ENCODE measurements at places on chromosomes 2 and 18. TPM values are rescaled to one million over a fixed set of nuclear protein-coding genes. Genes with fewer than 3 reads are reported as not detected.

The CWC22 gene
- total RNA-seq = 12.4 TPM

The BOK gene
- total RNA-seq = 36.0 TPM

The GPR45 gene
- total RNA-seq = not detected

The RGPD8 gene
- 16.8 TPM for total RNA-seq

The SATB2 gene
- 9.9 TPM for total RNA-seq

The TMEM17 gene
- 3.7 TPM for total RNA-seq

The CNTNAP5 gene
- total RNA-seq = not detected

The PLGLB1 gene
- 0.38 TPM for total RNA-seq

The IL36A gene
- not detected for total RNA-seq

The C2orf66 gene
- not detected for total RNA-seq

DNA sequence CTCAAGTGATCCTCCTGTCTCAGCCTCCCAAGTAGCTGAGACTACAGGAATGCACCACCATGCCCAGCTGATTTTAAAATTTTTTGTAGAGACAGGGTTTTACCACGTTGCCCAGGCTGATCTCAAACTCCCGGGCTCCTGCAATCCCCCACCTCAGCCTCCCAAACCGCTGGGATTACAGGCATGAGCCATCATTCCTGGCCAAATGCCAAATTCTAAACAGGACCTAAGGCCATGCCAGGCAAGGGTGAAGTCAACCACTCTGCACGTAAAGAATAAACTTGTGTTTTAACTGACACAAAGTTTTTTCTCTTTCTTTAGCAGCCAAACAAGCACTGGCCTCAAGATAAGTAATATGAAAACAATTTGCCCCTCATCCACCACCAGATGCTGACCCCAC is 37.4 kb upstream of the SATB2 start:
- H3K4me3 ChIP-seq = no peak overlapping the region
- no peak for DNase-seq
- no peaks in the 10 kb centered on the region for H3K36me3 ChIP-seq
- H3K27me3 ChIP-seq = no peaks in the 10 kb centered on the region
- no peaks in the 10 kb centered on the region for H3K4me1 ChIP-seq

DNA sequence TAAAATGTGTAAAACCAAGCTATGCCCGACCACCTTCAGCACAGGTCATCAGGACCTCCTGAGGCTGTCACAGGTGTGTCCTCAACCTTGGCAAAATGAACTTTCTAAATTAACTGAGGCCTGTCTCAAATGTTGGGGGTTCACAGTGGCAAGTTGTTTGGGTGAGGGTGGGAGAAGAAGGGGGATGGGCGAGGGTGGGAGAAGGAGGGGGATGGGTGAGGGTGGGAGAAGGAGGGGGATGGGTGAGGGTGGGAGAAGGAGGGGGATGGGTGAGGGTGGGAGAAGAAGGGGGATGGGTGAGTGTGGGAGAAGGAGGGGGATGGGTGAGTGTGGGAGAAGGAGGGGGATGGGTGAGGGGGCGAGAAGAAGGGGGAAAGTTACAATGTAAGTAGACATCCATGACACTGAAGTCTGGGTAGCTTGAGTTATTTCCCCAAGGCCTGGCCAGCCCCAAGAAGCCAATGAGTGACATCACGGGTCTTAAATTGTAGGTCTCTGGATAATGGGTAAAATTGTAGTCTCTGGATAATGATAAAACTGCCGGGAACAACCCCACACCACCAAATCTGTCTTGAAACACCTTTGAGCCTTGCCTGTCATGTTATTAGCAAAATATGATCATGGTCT is 56.3 kb downstream of the TIMM21 start:
- H3K27me3 ChIP-seq = no peaks in the 10 kb centered on the region
- H3K4me3 ChIP-seq = no peak overlapping the region
- H3K27ac ChIP-seq = no peak overlapping the region
- H3K4me1 ChIP-seq = no peaks in the 10 kb centered on the region
- H3K36me3 ChIP-seq = no peaks in the 10 kb centered on the region
- peak; percentile 43 for DNase-seq

- H3K4me3 ChIP-seq = peak overlapping the region; percentile 100
- peak overlapping the region; percentile 98 for H3K27ac ChIP-seq
- peaks cover 45% of the 10 kb centered on the region for H3K36me3 ChIP-seq
- peaks cover 50% of the 10 kb centered on the region for H3K4me1 ChIP-seq
- DNase-seq = peak; percentile 100
- H3K27me3 ChIP-seq = no peaks in the 10 kb centered on the region
These were observed 2.4 kb downstream of the FHL2 start for GRCh38 chr2:105396254-105397024.

DNA sequence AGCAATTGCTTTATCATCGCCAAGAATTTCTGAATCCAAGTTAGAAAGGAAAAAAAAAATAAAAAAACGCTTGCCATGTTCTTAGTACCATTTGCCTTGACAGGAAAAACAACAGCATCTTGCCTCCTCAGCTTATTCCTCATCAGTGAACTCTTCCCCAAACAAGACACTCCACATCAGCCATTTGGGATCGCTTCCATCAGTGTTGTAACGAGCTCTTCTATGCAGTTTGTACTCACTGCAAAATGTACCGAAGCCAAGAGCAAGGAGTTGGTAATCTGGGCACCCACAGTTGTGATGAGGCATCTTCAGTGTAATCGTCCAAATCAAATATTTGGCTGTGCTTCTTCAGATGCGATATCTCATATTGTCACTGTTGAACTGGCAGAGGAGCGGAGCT is 503.7 kb downstream of the TMEM182 start:
- H3K4me1 ChIP-seq = no peaks in the 10 kb centered on the region
- no peaks in the 10 kb centered on the region for H3K36me3 ChIP-seq
- H3K27me3 ChIP-seq = no peaks in the 10 kb centered on the region
- no peak for DNase-seq
- H3K27ac ChIP-seq = no peak overlapping the region

- peak; percentile 80 for DNase-seq
- 0 out of 2 replicates have a peak, but pooled peaks cover 4% of the 10 kb centered on the region for H3K27me3 ChIP-seq
- no peaks in the 10 kb centered on the region for H3K36me3 ChIP-seq
- peak overlapping the region; percentile 76 for H3K4me3 ChIP-seq
- H3K27ac ChIP-seq = no peak overlapping the region
- no peaks in the 10 kb centered on the region for H3K4me1 ChIP-seq
These were observed 10.9 kb downstream of the CATIP start for GRCh38 chr2:218367415-218368149.

- peak; percentile 35 for DNase-seq
- H3K36me3 ChIP-seq = no peaks in the 10 kb centered on the region
- no peaks in the 10 kb centered on the region for H3K27me3 ChIP-seq
These were observed 23.2 kb upstream of the SLC35F6 start for GRCh38 chr2:26740890-26741302.

- H3K4me1 ChIP-seq = peaks cover 39% of the 10 kb centered on the region
- no peaks in the 10 kb centered on the region for H3K27me3 ChIP-seq
- H3K27ac ChIP-seq = no peak overlapping the region
- DNase-seq = peak; percentile 3
These were observed 6.9 kb upstream of the KYNU start for GRCh38 chr2:142870526-142870925.

DNA sequence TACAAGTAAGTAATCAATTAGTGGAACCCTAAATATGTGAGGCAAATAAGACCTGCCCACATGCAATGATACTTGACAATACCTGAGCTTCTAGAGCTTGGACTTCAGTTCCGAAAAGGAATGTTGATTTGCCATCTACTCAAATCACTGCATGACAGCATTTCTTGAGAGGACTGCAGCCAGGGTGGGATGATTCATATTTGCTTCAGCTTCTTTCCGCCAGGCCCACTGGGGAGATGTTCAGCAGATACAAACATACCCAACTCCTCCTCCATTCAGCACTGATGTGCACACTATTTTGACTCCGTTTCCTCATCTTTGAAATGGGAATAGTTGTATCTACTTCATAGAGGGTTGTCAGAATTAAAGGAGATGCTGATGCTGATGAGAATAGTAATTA is 28.8 kb upstream of the TMEM177 start:
- no peak overlapping the region for H3K4me3 ChIP-seq
- peaks cover 14% of the 10 kb centered on the region for H3K4me1 ChIP-seq
- peak; percentile 46 for DNase-seq
- H3K36me3 ChIP-seq = no peaks in the 10 kb centered on the region
- H3K27ac ChIP-seq = no peak overlapping the region
- H3K27me3 ChIP-seq = 0 out of 2 replicates have a peak, but pooled peaks cover 24% of the 10 kb centered on the region

DNA sequence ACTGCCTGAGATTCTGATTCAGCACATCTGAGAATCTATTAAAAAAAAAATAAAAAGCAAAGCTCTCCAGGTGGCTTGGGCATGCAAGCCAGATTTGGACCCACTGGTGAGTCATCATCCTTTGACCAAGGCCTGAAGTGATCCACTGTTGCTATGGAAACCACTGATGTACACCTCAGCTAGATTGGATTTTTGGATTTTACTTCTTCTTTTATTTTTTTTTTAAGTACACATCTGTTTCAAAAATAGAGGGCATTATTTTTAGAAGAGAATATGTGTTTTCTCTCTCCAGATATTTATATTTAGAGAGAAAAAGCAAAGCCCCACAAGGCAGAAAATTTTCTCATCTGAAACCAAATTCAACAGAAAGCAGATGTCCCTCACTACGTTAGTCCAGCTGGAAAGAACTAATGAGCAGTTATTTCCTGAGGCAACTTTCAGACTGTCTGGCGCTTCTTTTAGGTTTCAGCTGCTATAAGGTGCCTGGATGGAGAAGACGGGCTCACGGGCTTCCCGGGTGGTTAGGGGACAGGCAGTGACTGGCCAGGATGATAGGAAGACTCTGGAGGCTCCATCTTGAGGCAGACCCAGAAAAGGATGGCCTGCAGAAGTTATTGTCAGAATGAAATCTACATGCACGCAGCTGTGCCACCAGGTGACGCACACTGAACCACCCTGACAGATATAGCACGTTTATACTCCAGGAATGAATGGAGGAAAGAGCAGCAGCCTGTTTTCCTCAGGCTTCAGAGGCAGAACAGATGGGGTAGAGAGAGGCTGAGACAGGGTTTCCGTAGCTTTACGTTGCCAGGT is 50.5 kb downstream of the MRPL35 start:
- no peak overlapping the region for H3K27ac ChIP-seq
- H3K4me3 ChIP-seq = no peak overlapping the region
- peaks cover 44% of the 10 kb centered on the region for H3K27me3 ChIP-seq
- H3K36me3 ChIP-seq = no peaks in the 10 kb centered on the region
- DNase-seq = peak; percentile 79

- H3K4me3 ChIP-seq = no peak overlapping the region
- DNase-seq = no peak
- no peaks in the 10 kb centered on the region for H3K36me3 ChIP-seq
- no peaks in the 10 kb centered on the region for H3K27me3 ChIP-seq
- no peaks in the 10 kb centered on the region for H3K4me1 ChIP-seq
These were observed 273.3 kb downstream of the NDUFA10 start for GRCh38 chr2:239751679-239752355.

DNA sequence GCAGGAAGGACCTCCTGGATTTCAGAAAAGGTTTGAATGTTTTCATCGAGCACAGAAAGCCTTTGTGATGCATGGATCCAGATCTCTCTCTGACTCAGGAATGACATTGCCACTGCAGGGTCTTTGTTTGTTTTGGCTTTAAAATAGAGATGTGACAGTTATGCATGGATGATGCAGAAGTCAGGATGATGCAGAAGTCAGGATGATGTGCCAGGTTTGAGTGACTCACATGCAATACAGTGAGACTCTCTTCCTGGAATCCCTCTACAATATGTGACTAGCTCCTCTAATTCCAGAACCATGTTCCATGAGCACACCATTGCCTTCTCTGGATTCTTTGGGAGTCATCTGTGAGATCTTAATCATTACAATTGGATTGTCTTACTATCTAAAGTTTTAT is 177.9 kb upstream of the RAB6C start:
- H3K27ac ChIP-seq = no peak overlapping the region
- peak; percentile 88 for DNase-seq
- H3K27me3 ChIP-seq = no peaks in the 10 kb centered on the region
- peaks cover 20% of the 10 kb centered on the region for H3K4me1 ChIP-seq
- no peaks in the 10 kb centered on the region for H3K36me3 ChIP-seq

DNA sequence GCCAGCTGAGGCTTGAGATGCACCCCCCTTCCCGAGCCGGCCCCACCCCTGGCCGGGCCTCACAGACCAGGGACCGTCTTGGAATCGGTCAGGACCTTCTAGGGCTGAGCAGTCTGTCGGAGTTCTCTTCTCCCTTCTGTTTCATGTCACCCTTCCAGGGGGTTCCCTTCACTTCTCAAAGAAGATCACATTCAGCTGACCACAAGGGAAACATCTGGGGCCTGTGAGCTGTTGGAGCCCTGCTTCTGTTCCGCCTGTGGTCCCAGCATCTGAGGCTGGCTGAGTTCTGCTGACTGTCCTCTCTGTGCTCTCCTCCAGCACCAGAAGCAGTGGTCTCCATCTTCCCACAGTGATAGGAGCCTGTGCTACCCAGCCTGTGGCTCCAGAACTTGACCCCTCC is 106.5 kb downstream of the SEPTIN10 start:
- no peaks in the 10 kb centered on the region for H3K27me3 ChIP-seq
- H3K36me3 ChIP-seq = no peaks in the 10 kb centered on the region
- H3K27ac ChIP-seq = no peak overlapping the region
- DNase-seq = no peak
- H3K4me1 ChIP-seq = no peaks in the 10 kb centered on the region
- H3K4me3 ChIP-seq = no peak overlapping the region

- H3K36me3 ChIP-seq = peaks cover 83% of the 10 kb centered on the region
- no peak overlapping the region for H3K27ac ChIP-seq
- DNase-seq = no peak
- no peaks in the 10 kb centered on the region for H3K27me3 ChIP-seq
These were observed 75.6 kb upstream of the ITGB6 start for GRCh38 chr2:160275656-160276055.

GRCh38 chr2:218387369-218388194 is 5.5 kb downstream of the SLC11A1 start:
- H3K27me3 ChIP-seq = no peaks in the 10 kb centered on the region
- H3K27ac ChIP-seq = no peak overlapping the region
- H3K36me3 ChIP-seq = no peaks in the 10 kb centered on the region
- no peaks in the 10 kb centered on the region for H3K4me1 ChIP-seq
- H3K4me3 ChIP-seq = peak overlapping the region; percentile 56
- DNase-seq = peak; percentile 66

DNA sequence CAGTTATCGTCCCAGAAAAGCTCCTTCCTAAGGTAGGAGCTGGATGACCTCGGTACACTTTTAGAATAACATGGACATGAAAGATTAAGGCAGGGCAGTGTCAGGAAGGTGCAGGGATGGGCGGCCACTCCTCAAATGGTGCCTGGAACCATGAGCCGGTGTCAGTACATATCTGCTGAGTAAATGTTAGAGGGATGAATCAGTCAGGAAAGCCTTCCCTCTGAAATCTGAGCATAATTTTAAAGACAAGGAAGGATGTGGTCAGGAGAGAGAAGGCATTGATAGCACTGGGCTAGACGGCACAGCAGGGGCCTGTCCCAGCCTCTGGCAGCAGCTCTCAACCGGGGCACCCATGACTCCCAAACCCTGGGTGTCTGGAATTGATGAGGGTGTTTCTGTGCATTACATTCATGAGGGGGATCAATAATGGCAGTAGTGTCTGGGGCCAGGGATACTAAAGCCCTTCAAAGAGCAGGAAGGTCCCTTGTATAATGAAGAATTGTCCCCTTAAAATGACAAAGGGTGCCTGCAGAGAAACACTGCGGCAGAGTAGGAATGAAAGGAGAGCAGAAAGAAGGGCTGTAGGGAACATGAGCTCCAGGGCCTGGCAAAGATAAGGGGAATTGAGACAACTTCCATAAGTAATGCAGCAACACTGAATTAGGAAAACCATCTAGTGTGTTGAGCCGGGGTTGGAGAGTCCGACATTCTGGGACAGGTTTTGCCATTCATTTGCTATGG is 162.3 kb upstream of the REV1 start:
- H3K4me3 ChIP-seq = no peak overlapping the region
- DNase-seq = peak; percentile 58
- no peaks in the 10 kb centered on the region for H3K27me3 ChIP-seq
- H3K27ac ChIP-seq = peak overlapping the region; percentile 5

- H3K4me1 ChIP-seq = peaks cover 14% of the 10 kb centered on the region
- H3K36me3 ChIP-seq = peaks cover 85% of the 10 kb centered on the region
- H3K27me3 ChIP-seq = no peaks in the 10 kb centered on the region
- DNase-seq = no peak
- H3K4me3 ChIP-seq = no peak overlapping the region
These were observed 68.2 kb upstream of the EML6 start for GRCh38 chr2:54655046-54655809.

Measured in GM23248 (cell line).